ENCODE measurements at places on chromosomes 11 and 22.

GRCh38 chr22:43744700-43745410 lies 67.2 kb downstream of the EFCAB6 start:
- no peaks in the 10 kb centered on the region for H3K27me3 ChIP-seq
- H3K4me3 ChIP-seq, result no peak overlapping the region
- no peaks in the 10 kb centered on the region for H3K36me3 ChIP-seq
- H3K27ac ChIP-seq, result no peak overlapping the region
- 0 out of 2 replicates have a peak, but pooled peaks cover 2% of the 10 kb centered on the region for H3K4me1 ChIP-seq

GRCh38 chr22:20844055-20845037 lies 14.3 kb downstream of the PI4KA start:
- H3K36me3 ChIP-seq, result no peaks in the 10 kb centered on the region
- H3K4me3 ChIP-seq, result no peak overlapping the region
- 0 out of 2 replicates have a peak, but pooled peaks cover 2% of the 10 kb centered on the region for H3K4me1 ChIP-seq
- no peak overlapping the region for H3K27ac ChIP-seq

DNA sequence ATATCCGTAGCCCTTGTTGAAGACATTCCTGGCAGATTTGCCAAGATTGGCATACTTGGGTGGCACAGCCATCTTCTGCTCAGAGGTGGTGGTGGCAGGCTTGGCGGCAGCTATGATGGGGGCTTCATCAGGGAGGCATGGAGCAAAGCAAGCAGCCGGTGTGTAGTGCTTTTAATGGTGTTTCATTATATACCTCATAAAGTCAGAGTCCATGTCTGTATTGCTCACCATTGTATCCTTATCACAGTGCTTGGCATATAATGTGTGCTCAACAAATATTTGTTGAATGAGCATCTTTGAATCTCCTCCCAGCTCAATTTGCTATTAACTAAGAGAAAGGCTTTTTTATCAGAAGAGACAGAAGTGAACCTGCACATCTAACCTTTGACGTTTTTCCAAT lies 7.8 kb upstream of the DNHD1 start:
- peaks cover 3% of the 10 kb centered on the region for H3K36me3 ChIP-seq
- no peaks in the 10 kb centered on the region for H3K27me3 ChIP-seq
- DNase-seq, result no peak
- no peaks in the 10 kb centered on the region for H3K4me1 ChIP-seq
- no peak overlapping the region for H3K4me3 ChIP-seq
- no peak overlapping the region for H3K27ac ChIP-seq

GRCh38 chr11:90234977-90235376 lies 12.1 kb upstream of the CHORDC1 start:
- no peak for DNase-seq
- peaks cover under 1% of the 10 kb centered on the region for H3K4me1 ChIP-seq
- no peaks in the 10 kb centered on the region for H3K27me3 ChIP-seq
- no peak overlapping the region for H3K27ac ChIP-seq

DNA sequence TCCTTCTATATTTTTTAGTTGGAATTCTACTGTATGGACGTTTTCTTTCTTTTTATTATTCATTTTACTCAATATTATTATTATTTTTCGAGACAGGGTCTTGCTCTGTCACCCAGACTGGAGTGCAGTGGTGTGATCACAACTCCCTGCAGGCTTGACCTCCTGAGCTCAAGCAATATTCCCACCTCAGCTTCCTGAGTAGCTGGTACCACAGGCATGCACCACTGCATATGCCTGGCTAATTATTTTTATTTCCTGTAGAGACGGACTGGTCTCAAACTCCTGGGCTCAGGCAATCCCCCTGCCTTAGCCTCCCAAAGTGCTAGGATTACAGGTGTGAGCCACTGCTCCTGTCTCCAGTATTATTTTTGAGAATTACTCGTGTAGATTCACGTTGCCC lies 34.0 kb upstream of the CCDC134 start:
- H3K4me1 ChIP-seq, result no peaks in the 10 kb centered on the region
- no peaks in the 10 kb centered on the region for H3K27me3 ChIP-seq
- no peak overlapping the region for H3K4me3 ChIP-seq
- DNase-seq, result no peak
- no peak overlapping the region for H3K27ac ChIP-seq
- no peaks in the 10 kb centered on the region for H3K36me3 ChIP-seq

DNA sequence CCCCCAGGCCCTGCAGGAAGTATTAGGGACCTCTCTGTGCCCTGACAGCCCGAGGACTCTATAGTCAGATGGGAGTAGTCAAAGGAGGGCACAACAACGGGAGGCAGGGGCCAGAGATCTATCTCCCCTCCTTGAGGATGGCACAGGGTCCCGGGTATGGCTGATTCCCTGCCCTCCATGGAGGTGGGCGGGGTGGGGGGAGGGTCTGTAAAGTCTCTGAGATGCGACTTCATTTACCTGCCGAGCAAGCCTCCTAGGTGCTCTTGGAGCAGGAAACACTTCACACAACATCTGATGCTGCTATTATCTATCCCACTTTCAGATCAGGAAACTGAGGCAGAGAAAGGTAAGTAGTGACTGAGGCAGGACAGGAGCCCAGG lies 769 bp upstream of the CDC42EP1 start:
- DNase-seq, result no peak
- peaks cover 17% of the 10 kb centered on the region for H3K4me1 ChIP-seq
- no peaks in the 10 kb centered on the region for H3K36me3 ChIP-seq
- H3K27ac ChIP-seq, result no peak overlapping the region
- peaks cover 8% of the 10 kb centered on the region for H3K27me3 ChIP-seq
- H3K4me3 ChIP-seq, result no peak overlapping the region

DNA sequence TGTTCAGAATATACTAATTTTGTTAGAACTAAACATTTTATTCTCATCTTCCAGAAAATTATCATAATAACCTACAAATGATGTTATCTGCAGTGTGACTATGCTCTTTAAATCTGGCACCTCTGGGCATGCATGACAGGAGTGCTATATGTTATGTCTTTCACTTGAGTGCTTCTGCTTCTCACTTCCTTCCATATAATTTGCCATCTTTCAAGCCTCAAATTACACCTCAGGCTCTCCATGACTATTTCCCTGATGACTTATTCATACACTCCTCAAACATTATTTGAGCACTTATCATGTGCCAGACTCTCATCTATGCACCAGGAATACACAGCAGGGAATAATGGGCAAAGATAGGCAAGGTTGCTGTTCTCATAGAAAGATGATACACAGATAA lies 219.3 kb upstream of the POU2AF2 start:
- H3K4me3 ChIP-seq, result no peak overlapping the region
- no peaks in the 10 kb centered on the region for H3K27me3 ChIP-seq
- H3K27ac ChIP-seq, result no peak overlapping the region
- H3K36me3 ChIP-seq, result no peaks in the 10 kb centered on the region
- no peaks in the 10 kb centered on the region for H3K4me1 ChIP-seq
- DNase-seq, result no peak

DNA sequence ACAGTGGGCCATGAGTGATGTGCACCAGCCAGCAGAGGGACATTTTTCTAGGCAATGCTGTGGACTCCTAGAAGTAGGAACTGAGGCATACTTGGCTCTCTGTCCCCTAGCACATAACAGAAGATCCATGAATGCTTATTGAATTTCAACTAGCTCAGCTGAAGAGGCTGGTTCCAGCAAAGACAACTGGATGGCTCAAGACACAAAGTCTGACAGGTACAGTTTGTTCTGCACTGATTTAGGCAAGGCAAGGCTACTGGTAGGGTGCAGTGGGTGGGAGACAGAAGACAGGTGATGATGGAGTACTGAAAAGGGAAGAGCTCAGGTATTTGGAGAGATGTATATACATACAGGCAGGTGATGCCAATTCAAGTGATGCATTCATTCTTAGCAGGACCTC lies 72.4 kb upstream of the USP47 start:
- no peaks in the 10 kb centered on the region for H3K4me1 ChIP-seq
- H3K27ac ChIP-seq, result no peak overlapping the region
- DNase-seq, result no peak
- H3K27me3 ChIP-seq, result no peaks in the 10 kb centered on the region
- H3K36me3 ChIP-seq, result no peaks in the 10 kb centered on the region
- H3K4me3 ChIP-seq, result no peak overlapping the region

DNA sequence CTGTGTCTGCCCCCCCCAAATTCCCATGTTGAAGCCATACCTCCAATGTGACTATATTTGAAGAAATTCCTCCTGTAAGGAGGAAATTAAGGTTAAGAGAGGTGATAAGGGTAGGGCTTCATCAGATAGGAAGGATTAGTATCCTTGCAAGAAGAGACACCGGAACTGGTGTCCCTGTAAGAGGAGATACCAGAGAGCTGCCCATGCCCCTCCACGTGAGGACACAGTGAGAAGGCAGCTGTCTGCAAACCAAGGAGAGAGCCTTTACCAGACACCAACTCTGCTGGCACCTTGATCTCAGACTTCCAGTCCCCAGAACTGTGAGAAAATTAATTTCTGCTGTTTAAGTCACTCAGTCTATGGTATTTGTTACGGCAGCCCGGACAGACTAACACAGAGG lies 109.3 kb downstream of the ARFGAP2 start:
- H3K4me3 ChIP-seq, result no peak overlapping the region
- H3K27me3 ChIP-seq, result 0 out of 2 replicates have a peak, but pooled peaks cover 1% of the 10 kb centered on the region
- H3K36me3 ChIP-seq, result no peaks in the 10 kb centered on the region
- DNase-seq, result no peak
- H3K27ac ChIP-seq, result no peak overlapping the region

DNA sequence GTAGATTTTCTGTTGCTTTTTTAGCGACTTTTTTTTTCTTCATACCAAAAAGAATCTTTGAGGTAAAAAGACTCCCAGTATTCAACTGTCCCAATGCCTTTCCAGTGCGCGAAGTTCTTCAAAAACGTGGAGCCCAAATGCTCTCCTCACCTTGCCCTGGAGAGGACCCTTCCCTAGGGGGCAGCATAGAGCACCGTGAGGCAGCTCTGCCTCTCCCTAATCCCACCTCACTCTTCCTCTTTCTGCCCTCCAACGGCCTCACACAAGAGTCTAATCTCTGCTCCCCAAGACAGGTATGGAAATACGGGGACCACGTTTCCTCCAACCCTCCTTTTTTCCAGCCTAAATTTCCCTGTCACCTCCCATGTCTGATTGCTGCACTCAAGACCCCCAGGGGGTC lies 117.5 kb upstream of the ALX4 start:
- no peaks in the 10 kb centered on the region for H3K27me3 ChIP-seq
- H3K27ac ChIP-seq, result no peak overlapping the region
- no peaks in the 10 kb centered on the region for H3K4me1 ChIP-seq

GRCh38 chr11:71502026-71502425 lies 25.0 kb upstream of the KRTAP5-7 start:
- H3K27ac ChIP-seq, result no peak overlapping the region
- H3K27me3 ChIP-seq, result no peaks in the 10 kb centered on the region
- peaks cover 7% of the 10 kb centered on the region for H3K36me3 ChIP-seq

DNA sequence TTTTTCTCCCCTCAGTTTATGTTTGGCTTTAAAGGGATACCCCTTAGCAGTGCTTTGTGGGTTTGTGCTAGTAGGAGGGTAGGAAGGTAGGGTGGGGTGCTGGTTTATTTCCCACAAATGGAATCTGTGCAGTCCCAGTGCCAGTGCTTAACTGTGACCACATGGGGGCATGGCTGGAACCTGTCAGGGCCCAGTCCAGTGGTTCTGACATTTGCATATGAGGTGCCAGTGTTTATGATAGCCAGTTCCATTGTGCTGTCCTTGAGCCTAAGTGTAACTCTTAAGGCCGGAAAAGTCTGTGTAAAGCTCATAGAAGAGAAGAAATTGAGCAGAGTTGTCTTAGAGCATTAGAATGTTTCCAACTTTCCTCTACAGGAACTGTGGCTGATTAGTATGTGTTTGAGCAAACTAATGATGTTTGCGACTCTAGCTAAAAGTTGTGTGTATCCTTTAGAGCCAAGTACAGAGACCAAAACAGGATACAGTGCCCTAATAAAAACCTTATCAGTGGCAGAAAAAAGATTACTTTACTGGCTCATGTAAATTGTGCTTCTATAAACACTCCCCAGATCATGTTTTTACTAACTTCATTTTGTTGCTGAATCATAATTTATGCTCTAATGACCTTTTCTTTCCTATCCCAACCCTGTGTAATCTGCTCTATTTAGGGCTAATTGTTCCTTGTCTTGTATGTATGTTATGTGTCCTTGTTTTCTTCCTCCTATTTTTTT lies 38.1 kb downstream of the DIXDC1 start:
- DNase-seq, result no peak
- no peaks in the 10 kb centered on the region for H3K27me3 ChIP-seq
- H3K4me1 ChIP-seq, result peaks cover 2% of the 10 kb centered on the region
- H3K36me3 ChIP-seq, result no peaks in the 10 kb centered on the region

GRCh38 chr11:59173964-59174663 lies 2.2 kb downstream of the DTX4 start:
- H3K4me1 ChIP-seq, result no peaks in the 10 kb centered on the region
- H3K27me3 ChIP-seq, result no peaks in the 10 kb centered on the region
- DNase-seq, result no peak
- H3K4me3 ChIP-seq, result peak overlapping the region; percentile 63

- H3K4me3 ChIP-seq, result no peak overlapping the region
- DNase-seq, result no peak
- H3K36me3 ChIP-seq, result no peaks in the 10 kb centered on the region
- no peaks in the 10 kb centered on the region for H3K27me3 ChIP-seq
Measured at GRCh38 chr11:100902454-100903141, 215.5 kb downstream of the ARHGAP42 start.

- no peak overlapping the region for H3K4me3 ChIP-seq
- no peaks in the 10 kb centered on the region for H3K4me1 ChIP-seq
- no peaks in the 10 kb centered on the region for H3K36me3 ChIP-seq
- H3K27me3 ChIP-seq, result no peaks in the 10 kb centered on the region
Measured at GRCh38 chr11:122176651-122177050, 60.6 kb upstream of the BLID start.

DNA sequence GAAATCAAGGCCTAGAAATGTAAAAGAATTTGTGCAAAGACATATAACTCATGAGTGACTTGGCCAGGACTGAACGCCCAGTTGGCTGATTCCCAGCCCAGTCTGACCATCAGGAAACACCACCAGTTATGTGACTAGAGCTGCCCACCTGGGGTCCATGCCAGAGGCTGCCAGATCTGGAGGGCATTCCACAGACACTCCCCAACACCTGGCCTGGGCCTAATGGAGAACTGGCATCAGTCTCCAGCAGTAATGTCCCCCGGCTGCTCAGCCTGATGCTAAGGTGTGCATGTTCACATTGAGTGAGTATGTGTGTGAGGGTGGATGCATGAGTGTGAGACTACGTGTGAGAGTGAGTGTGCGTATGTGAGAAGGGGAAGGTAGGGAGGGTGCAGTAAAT lies 15.7 kb downstream of the PLAAT3 start:
- peaks cover 11% of the 10 kb centered on the region for H3K36me3 ChIP-seq
- DNase-seq, result no peak
- no peak overlapping the region for H3K4me3 ChIP-seq
- no peak overlapping the region for H3K27ac ChIP-seq
- no peaks in the 10 kb centered on the region for H3K27me3 ChIP-seq
